T1000 (cell line): ENCODE measurements at places on chromosomes 1 and 21.
A peak's percentile ranks its signal among the peaks of the same experiment; 100 is the strongest.

- peak; percentile 63 for DNase-seq
These were observed 3.6 kb upstream of the SPSB1 start for GRCh38 chr1:9289090-9289534.

GRCh38 chr1:214573386-214574318, 22.2 kb upstream of the PTPN14 start:
- no peak for DNase-seq

DNA sequence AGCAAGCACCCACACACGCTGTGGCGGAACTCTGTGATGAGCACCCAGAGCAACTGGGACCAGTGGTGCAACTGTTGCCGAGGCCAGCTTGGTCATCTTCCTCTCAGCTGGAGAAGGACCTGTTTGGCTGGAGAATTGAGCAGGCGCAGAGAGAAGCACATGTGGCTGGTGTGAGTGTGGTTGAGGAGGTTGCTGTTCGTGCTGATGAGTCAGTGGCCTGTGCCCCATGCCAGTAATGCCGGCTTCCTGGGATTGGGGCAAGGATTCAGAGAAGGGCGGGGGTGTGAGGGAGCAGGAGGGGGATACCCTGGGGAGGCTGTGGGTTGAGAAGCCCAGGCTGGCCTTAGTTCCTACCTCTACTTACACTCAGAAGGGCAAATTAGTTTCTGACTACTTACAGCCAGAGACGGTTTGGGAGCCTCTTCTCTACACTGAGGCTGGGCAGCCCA, 57.5 kb upstream of the EPS8L3 start:
- DNase-seq = peak; percentile 82

- DNase-seq = no peak
These were observed 28.5 kb upstream of the DR1 start for GRCh38 chr1:93317207-93317606.

GRCh38 chr1:98427664-98428063, 233.9 kb upstream of the SNX7 start:
- no peak for DNase-seq

- DNase-seq = no peak
These were observed 111.7 kb downstream of the NAV1 start for GRCh38 chr1:201650623-201650933.

GRCh38 chr1:158145173-158145719, 35.4 kb upstream of the CD1D start:
- DNase-seq = peak; percentile 68

- no peak for DNase-seq
These were observed 25.3 kb downstream of the KCND3 start for GRCh38 chr1:111963985-111964738.

DNA sequence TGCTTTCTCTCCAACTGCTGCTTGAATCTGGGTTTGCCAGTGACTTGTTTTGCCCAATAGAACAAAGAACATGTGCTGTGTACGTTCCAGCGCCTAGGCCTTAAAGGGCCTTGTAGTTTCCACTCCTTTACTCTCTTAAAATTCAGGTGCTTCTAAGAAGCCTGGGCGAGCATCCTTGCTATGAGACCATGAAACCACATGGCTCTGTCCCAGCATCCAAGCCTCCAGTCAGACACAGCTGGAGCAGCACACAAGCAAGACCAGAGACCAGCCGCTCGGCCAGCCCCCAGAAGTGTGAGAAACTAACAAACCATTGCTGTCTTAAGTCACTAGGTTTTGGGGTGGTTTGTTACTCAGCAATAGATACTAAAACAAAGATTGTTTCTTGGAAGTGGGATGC, 15.1 kb downstream of the PLEKHO1 start:
- no peak for DNase-seq

- DNase-seq = no peak
These were observed 59.2 kb upstream of the RASAL2 start for GRCh38 chr1:178034676-178035075.

DNA sequence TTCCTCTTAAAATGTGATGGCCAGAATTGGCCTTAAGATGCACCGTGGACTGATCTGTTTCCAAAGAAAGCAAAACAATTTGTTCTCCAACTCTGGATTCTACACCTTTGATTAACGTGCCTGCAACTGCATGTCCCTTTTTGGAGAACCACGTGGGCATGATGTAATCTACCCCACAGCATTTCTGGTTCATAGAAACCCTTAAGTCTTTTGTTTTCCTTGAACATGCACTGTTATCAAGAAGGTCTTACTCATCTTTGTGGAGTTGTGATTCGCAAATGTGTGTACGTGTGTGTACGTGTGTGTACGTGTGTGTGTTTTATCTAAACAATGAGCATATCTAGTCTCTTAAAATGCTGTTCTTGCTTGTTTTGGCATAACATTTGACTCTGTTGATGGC, 57.8 kb downstream of the LPAR3 start:
- no peak for DNase-seq

DNA sequence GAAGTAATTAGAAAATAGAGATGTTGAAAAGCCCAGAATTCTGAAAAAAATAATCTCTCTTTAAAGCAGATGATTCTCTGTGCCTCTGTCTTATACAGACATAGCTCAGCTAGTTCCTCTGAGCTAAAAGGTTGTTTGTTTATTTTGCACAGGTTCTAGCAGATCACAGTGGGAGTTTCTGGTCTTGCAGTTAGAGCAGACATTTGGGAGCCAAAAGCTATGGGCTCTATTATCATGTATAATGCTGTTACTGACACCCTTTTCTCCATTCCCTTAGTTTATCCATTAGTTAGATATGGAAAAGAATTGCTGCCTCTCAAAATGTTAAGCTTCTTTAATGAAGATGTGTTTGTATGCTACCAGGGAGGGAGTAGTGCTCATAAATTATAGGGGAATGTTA, 20.5 kb upstream of the CD55 start:
- DNase-seq = no peak

GRCh38 chr1:119007339-119007669, 19.2 kb upstream of the TBX15 start:
- DNase-seq = no peak

- DNase-seq = no peak
These were observed 69.5 kb downstream of the TRIM11 start for GRCh38 chr1:228337031-228337564.

GRCh38 chr1:92168657-92169056, 49.1 kb upstream of the C1orf146 start:
- DNase-seq = no peak
